ENCODE measurements at places on chromosomes 3 and 15.

GRCh38 chr3:56321383-56321782 lies 146.9 kb downstream of the ERC2 start:
- no peak for DNase-seq

DNA sequence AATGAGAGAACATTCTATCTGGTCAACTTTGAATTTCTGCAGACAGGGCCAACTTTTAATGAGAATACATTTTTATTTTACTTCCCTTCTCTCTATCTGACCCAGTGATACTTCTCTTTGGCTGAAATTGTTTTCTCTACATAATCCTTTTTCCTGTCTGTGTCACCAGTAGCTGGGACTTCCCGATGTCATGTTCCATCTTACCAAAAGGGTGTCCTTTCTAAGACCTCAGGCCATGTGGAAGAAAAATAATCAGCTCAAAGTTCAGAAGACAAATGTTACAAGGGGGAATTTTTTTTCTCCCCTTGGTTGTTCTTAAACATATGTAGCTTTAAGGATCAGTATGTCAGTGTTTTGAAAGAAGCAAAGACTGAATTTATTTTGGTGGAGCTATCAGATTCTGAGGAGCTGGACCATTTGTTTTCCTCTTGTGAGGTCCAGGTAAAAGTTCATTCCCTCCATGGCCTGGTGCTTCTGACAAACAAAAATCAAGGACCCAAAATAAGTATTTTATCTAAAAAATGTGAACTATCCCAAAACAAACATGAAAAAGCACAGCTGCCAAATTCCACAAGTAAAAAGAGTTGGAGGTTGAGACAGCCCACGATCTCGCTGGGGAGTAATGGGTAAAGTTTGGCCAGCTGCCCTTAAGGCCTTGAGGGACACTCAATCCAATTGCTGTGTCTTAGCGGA lies 859.4 kb upstream of the NR2F2 start:
- no peak for DNase-seq

DNA sequence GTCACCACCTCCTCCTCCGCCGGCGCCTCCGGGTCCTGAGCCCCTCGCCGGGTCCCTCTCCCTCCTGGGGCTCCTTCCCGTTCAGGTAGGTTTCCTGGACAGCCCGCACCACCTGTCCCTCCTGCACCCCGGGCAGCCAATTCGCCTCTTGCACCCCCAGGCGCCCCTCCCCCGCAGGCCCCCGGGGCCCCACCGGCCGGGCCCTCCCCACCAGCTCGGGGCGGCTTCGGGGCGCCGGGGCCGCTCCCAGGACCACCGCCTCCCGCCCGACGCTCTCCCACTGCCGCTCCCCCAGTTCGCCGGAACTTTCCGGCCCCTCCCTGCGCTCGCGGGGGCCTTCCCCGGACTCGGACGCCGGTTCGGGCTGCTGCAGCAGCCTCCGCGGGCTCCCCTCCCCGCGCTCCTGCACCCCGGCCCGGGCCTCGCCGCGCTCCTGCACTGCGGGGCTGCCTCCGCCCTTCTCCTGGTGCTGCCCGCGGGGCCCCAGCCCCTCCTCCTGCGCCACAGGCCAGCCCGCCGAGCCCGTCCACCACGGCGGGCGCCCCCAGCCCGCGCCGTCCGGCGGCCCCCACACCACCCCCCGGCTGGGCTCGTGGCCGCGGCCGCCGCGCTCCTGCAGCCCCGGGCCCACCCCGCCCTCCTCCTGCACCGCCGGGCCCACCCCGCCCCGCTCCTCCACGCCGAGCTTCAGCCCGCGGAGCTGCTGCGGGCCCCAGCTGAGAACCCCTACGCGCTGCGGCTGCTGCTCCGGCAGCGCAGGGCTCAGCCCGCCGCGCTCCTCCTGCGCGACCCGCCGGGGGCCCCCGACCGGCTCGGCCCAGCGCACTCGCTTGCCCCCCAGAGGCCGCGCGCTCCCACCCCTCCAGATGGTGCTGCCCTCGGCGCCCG lies 587 bp upstream of the TNK2 start:
- DNase-seq = no peak

DNA sequence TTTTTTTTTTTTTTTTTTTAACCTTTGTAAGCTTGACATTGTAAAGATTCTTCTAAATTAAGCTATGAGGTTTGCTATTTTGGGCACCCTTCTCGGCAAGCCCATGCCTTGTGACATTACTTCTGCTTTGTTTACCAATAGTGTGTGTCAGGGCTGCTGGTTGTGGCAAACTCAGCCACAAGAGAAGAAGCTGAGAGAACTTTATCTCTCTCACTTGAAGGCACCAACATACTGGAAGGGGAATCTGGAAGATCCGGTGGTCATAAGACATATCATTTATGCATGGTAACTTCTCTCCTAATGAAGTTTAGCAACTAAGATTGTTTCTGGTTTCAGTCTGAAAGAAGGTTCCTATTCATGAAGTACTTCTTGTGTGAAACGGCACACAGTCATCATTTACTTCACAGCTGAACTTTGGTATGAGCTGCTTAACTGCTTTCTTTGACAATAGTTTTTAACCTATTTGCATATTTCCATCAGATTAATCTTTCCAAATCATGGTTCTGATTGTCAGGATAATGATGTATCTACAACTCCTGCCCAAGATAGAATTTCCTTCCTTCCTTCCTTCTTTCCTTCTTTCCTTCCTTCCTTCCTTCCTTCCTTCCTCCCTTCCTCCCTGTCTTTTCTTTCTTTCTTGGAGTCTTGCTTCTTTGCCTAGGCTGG lies 189.3 kb downstream of the NFKBIZ start:
- no peak for DNase-seq

GRCh38 chr15:88077296-88078020 lies 179.1 kb downstream of the NTRK3 start:
- DNase-seq = no peak

- DNase-seq = no peak
Measured at GRCh38 chr15:90009301-90010022, 8.3 kb downstream of the ZNF710 start.

- no peak for DNase-seq
Measured at GRCh38 chr3:136162322-136162721, 33.8 kb downstream of the MSL2 start.

- no peak for DNase-seq
Measured at GRCh38 chr3:16404349-16404895, 109.1 kb downstream of the RFTN1 start.

DNA sequence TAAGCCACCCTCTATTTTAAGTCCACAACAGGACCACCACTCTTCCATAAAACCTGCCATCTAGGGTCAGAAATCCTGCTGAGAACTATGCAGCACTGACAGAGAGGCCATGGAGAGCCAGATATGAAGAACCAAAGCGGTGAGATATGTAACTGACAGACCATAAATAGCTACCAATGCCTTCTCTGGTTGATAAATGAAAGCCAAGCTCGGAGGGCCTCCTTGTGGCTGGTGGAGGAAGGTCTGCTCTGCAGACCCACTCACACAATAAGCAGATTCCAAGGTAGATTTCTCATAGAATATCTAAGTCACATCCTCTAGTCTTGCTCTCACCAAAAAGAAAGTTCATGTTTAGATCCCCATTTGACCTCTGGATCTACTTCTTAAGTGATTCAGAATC lies 38.9 kb downstream of the RYK start:
- no peak for DNase-seq

DNA sequence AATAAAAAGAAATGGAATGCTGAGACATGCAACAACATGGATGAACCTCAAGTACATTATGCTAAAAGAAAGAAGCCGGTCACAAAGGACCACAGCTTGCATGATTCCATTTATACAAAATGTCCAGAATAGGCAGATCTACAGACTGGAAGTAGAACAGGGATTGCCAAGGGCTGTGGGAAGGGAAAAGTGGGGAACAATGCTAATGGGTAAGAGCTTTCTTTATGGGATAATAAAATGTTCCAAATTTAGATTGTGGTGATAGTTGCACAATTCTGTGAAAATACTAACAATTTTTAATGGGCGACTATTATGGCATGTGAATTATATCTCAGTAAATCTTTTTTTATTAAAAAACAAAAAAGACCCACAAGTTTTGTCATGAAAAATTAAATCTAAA lies 106.2 kb downstream of the TMCO5A start:
- no peak for DNase-seq

GRCh38 chr15:76339305-76340197 lies 3.0 kb downstream of the ISL2 start:
- no peak for DNase-seq

GRCh38 chr3:184593220-184593927 lies 31.8 kb downstream of the EPHB3 start:
- no peak for DNase-seq

DNA sequence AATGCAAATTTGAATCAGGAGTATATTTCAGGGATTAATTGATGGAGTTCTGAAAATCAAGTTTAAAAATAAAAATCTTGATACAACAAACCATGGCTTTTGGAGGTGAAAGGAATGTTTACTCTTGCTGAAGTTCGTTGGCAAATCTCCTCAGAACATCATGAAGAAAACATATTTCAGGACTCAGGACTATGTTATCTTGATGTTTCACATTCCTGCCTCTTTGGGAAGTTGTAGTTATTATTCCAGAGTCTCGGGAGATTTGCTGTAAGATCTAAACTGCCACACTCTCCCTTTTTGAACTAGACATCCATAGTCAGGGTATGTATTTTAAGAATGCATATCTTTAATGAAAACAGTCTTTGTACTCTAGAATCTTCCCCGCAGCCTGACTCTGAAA lies 271.2 kb downstream of the RBMS3 start:
- no peak for DNase-seq

DNA sequence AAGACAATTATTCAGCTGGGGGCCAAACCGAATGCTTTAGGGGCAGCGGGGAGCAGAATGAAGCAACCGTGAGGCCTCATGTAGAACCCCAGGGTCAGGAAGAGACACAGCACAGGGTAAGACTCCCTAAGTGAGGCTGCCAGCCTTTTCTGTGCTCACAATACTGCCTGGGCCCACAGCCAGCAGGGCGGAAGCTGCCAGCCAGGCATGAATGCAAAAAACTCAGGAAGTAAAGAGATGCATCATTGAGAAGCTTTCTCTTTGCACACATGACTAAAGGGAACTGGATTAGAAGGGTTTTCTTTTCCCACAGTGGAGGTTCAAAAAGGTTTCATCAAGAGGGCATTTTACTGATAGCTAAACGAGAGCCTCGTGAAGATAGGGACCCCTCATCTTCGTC lies 33.3 kb downstream of the CA12 start:
- DNase-seq = no peak

GRCh38 chr3:28841441-28841840 lies 439.4 kb upstream of the RBMS3 start:
- DNase-seq = no peak

GRCh38 chr3:112858410-112859069 lies 11.9 kb upstream of the CD200R1L start:
- DNase-seq = no peak

GRCh38 chr3:133935843-133936769 lies 40.4 kb upstream of the RAB6B start:
- no peak for DNase-seq

GRCh38 chr15:25797511-25797935 lies 65.6 kb downstream of the ATP10A start:
- no peak for DNase-seq

GRCh38 chr3:123026565-123027291 lies 835 bp downstream of the SEMA5B start:
- no peak for DNase-seq

GRCh38 chr3:32121137-32121536 lies 14.7 kb downstream of the GPD1L start:
- no peak for DNase-seq

- DNase-seq = no peak
Measured at GRCh38 chr15:79282371-79283251, at the start of gene ANKRD34C. ANKRD34C (plus strand) TSS chr15:79282722; CDS start chr15:79293285, 10,563 bp downstream.

DNA sequence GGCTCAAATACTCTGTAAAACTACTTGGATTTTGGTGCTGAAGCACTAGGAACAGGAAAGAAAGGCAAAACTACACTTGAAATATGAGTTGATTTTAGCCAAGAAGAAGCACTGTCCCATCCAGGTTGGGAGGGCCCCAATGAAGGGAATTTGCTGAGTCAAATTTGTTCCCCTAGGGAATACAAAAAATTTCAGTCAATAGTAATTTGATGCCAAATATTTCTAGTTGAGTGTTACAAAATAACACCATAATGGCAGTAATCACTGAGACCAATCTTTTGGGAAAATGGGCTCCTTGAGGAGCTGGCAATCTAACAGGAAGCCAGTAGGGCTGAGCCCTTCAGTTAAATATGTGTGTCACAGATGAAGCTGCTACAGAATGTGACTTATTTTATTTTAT lies 896.9 kb downstream of the DIPK2A start:
- no peak for DNase-seq

DNA sequence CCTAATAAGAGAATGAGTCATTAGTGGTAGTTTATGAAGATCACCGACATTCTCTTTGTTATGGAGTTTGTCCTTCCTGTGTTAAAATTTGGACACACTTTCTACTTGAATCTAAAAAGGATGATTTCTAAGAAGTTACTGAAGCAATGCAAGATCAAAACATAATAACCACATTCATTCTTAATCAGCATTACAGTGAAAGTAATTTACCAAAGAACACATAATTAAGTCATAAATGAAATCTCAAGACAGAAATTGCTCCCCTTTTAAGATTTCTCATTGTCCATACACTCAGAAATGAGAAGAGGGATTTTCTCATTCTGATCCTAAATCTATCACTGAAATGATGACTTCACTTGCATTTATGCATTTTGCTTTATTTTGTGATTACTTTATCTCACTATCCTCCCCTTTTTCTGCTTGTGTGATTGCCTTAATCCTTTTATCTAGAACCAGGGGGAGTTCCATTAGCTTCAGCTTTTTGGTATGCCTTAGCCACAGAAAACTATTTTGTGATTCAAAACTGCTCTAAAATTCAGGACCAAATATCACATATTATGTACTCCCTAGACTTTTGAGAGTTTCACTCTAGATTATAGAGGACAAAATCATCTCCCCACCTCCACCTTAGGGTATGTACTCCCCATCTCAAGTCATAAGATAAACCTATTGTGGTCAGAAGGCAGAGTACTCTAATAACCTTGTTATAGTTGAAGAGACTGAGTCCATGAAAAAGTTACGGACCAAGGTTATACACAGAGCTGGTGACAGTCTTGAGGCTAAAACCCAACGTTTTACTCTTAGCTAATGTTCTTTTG lies 817.6 kb upstream of the CFAP20DC start:
- no peak for DNase-seq

DNA sequence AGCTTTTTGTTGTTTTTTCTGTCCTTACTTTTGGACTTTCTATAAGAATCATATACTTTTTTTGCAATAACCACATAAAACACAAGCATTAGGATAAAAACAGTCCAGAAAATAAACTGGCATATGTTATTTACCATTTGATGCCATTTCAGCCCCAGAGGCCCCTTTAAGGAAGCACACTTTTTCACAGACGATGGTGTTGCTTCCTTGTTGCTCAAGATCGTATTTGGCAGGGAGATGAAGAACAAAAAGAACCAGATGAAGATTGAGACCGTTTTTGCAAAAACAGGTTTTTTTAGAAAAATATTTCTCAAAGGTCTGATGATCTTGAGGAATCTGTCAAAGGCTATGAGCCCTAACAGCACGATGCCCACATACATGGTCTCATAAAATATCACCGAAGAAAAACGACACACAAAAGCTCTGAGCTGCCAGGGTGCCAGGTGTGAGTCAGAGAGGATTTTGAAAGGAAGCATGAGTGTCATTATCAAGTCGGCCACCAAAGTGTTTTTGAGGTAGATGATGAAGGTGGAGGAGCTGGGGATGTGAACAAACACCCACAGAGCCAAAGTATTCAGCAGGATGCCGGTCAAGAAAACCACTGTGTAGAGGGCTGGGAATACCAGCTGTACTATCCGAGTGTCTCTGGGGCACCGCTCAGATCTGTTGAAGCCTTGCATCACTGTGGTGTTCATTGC lies 902 bp downstream of the P2RY13 start:
- no peak for DNase-seq

- DNase-seq = no peak
Measured at GRCh38 chr3:46228260-46229242, 13.7 kb upstream of the CCR3 start.
